Stimulated activated CD4-positive, alpha-beta T cell treated with anti-CD3 and anti-CD28 coated beads, Interleukin-4, amount 100 ng/mL, for 1 hour (primary cell): ENCODE measurements at places on chromosomes 12 and 14.

DNA sequence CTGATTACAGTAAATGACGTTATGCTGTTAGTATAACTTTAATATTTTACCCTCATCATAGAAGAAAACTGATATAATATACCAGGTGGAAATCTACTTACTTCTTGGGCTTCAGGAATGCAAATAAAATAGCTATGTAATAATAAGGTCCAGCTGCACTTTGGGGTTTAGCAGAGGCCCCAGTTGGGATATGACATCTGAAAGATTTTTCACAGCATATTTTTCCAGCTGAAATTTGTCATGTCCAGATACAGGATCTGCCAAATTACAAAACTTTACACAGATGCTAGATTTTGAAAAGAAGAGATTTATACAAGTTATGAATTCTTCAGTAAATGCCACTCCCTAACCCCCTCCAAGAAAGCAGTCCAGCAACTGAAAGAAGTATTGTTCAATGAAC, 29.2 kb upstream of the DCN start:
- DNase-seq: no peak

DNA sequence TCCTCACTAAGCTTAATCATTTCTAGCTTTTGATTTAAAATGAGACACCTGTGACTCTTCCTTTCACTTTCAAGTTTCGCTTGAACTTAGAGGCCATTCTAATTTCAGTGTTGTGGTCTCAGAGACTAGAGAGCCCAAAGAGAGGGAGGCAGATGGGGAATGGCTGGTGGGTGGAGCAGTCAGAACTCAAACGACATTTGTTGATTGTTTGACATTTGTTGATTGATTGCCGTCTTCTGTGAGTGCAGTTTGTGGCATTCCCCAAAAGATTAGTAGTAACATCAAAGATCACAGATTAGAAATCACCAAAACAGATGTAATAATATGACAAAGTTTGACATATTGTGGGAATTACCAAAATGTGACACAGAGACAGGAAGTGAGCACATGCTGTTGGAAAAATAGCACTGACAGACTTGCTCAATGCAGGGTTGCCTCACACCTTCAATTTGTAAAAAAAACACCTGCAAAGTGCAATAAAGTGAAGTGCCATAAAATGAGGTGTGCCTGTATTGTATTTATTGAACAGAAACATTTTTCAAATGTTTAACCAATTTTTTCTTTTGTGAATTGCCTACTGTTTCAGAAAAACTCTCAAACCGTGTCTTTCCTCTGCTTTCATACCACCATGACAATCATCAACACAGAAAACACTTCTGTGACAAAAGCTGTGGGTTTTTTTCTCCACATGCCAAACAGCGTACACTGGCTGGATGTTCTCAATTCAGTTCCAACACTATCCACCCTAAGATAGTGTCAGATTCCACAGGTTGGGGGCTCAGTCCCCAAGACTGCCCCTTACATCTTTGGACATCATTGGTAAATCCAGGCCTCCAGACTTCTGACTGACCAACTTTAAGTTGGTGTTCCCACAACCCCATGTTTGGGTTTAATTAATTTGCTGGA, 376.3 kb upstream of the RGS6 start:
- peak; percentile 65 for DNase-seq

DNA sequence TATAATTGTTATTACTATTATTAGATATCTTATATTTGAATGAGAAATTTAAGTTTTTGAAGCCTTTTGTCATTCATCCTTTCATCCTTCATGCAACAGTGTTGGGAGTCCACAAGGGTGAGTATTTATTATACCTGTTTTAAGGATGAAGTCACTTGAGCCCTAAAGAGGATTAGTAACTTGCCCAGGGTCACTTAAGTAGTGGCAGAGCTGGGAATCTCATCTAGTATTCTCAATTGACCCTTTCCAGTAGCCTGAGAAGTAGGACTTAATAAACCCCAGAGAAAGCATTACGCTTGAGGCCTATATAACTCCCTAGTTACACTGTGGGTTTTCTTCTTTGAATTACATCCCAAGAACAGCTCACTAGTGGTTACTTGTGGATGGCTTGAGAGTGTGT, 119.8 kb downstream of the SRGAP1 start:
- DNase-seq: no peak

- no peak for DNase-seq
Observed at GRCh38 chr12:95848575-95849388, 10.0 kb upstream of the SNRPF start.

DNA sequence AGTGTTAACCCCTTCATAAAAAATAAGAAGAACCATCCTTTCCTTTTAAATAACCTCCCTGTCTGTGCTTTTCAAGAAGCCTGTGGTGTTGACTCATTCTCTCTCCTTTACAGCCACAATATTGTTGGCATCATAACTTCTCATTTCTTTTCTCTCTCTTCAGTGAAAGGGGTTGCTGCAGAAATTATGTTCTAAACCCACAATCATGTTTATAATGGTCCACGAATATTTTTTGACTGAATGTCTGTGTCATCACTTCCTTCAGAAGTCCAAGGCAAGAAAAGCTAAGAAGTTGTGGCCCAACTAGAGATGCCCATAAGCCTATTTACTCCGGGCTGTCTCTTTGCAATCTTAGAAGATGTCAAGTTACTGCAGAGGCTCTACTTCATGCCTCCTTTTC, 488.3 kb downstream of the APAF1 start:
- DNase-seq: no peak

GRCh38 chr14:87407344-87407743, 585.6 kb downstream of the GALC start:
- DNase-seq: no peak

- DNase-seq: no peak
Observed at GRCh38 chr12:114450515-114451300, 44.8 kb upstream of the TBX5 start.

GRCh38 chr14:68450391-68451120, 342.3 kb downstream of the ZFP36L1 start:
- no peak for DNase-seq

GRCh38 chr14:81474148-81474492, 59.5 kb downstream of the SEL1L start:
- DNase-seq: no peak

DNA sequence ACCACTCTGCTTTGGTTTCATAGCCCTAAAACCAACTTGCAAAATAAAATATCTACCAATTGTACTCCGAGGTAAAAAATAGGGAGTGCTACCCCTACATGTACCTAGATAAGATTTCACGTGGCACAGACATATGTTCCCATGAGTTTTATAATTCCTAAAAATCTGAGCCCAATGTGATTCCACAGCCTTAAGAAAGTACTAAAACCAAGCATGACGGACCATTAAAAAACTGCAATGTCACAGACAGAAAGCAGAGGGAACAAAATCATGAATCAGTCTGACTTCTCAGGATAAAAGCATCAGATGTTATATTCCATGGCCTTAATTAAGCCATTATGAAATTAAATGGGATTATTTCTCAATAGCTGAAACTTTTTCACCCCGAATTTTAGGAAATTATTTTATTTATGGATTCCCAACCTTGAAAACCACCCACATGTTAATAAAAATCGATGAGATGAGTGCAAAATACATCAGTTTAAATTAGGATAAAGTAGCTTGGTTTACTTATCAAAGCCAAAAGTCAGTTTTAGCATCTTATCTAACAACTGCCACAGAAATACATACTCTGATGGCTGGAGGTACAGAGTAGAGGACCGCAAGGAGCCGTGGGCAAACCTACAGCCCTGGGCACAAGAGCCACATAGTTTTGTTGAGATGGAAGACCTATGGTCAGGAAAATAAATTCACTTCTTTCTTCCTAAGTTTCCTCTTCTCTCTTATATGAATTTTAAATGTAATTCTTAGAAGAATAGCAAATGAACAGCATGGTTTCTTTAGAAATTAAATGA, 4.5 kb downstream of the ITPR2 start:
- no peak for DNase-seq

GRCh38 chr14:90426663-90427062, 29.8 kb downstream of the CALM1 start:
- no peak for DNase-seq

- DNase-seq: no peak
Observed at GRCh38 chr12:50569321-50569720, 64.5 kb downstream of the DIP2B start.

DNA sequence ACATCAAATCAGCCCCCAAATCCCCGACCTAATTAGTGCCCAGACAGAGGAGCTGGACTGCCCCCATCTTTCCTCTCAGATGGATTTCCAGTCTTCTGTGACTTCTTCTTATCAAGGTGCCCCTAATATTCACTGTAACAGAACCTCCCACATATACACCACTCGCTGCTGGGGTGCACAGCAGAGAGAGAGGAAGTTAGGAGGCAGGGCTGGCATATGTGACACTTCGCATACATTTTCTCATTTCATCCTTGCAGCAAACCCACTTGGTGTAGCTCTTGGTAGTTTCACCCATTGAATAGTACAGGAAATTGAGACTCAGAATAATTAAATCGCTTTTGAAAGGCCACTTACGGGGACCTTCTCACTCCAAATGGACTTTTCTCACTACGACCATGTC, 56.5 kb upstream of the CCND2 start:
- no peak for DNase-seq

GRCh38 chr14:65920996-65921395, 508.5 kb downstream of the FUT8 start:
- no peak for DNase-seq

DNA sequence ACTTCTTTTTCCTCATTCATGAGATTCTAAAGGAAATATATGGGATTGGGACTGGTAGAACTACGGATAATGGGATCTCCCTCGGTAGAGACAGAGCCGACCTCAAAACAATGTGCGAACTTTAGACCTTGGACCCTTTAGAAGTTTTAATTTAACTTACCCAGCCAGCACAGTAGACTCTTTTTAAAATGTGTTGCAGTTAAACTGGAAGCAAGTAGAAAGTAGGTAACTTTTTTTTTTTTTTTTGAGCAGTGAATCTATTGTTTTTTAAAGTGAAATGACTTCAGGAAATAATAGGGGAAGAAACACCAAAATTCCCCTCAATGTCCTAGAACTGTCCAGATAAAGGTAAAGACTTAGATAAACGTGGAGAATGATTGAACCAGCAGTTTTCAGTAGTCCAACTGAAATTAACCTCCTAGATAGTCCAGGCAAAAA, 1.1 kb upstream of the ATXN2 start:
- no peak for DNase-seq

DNA sequence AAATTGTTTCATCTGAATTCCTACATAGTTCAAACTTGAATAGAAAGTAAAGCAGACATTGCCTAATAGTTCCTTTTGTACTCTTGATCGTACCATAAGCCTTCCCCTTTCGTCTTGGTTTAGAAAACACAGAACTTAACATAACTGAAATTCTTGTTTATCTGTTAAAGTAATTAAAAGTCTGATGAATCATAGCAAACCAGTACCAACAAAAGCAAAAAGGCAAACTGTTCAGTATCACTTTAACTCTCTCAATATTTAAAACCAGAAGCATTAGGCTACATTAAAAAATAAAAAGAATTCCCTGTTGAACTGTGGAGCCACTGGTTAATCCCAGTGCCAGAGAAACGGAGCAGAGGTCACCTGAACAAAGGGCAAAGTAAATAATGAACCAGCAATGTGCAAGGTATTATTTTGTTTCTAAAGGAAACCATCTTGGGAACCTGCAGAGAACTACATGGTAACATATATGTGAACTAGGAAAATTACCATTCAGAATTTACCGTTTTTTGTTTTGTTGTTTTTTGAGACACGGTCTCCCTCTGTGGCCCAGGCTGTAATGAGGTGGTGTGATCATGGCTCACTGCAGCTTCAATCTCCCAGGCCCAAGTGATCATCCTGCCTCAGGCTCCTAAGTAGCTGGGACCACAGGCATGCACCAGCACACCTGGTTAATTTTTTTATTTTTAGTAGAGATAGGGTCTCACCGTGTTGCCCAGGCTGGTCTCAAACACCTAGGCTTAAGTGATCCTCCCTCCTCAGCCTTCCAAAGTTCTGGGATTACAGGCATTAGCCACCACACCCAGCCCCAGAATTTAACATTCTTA, 17.1 kb upstream of the HIGD1C start:
- no peak for DNase-seq

DNA sequence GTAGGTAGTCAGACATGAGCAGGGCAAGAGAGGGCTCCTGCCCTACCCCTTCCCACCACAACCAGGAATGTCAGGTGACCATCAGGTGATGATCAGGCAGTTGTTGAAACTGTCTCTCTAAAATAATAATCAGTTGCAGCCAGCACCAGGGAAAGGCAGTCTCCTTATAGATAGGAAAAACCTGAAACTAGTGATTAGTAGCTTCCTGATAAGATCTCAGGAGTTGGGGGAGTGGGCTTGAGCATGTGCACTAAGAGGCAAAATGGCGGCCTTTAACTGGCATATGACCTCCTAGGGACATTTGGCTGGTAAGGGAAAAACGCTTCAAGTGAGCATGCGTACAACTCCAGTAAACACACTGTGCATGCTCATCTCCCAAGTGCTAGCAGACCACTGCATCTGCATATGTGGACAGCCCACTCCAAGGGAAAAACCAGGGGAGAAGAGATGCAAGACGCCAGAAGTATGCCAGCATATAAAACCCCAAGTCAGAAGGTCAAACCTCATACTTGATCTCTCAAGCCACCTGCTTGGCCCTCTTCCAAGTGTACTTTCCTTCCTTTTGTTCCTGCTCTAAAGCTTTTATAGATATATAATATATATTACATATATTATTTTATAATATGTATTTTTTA, 37.1 kb downstream of the TGFB3 start:
- no peak for DNase-seq

DNA sequence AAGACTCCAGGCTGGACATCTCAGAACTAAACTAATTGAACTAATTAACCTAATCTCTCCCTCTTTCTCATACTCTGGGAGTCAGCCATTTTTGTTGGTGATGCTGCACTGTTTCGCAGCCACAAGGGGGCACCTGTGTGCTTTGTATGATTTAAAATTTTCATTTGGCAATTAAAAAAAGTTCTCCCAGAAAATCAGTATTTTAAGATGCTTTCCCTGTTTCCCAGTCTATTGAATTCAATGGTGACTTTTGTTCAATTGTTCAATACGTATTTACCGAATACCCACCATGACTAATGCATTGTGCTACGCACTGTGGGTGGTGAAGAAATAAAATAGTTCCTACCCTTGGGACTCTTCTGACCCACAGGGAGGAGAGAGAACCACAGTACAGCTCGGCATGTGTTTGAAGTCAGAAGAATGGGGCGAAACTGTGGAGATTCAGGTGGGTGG, 63.7 kb downstream of the ZNF664 start:
- DNase-seq: peak; percentile 49

GRCh38 chr14:100320157-100320856, 2.8 kb upstream of the SLC25A47 start:
- DNase-seq: no peak

DNA sequence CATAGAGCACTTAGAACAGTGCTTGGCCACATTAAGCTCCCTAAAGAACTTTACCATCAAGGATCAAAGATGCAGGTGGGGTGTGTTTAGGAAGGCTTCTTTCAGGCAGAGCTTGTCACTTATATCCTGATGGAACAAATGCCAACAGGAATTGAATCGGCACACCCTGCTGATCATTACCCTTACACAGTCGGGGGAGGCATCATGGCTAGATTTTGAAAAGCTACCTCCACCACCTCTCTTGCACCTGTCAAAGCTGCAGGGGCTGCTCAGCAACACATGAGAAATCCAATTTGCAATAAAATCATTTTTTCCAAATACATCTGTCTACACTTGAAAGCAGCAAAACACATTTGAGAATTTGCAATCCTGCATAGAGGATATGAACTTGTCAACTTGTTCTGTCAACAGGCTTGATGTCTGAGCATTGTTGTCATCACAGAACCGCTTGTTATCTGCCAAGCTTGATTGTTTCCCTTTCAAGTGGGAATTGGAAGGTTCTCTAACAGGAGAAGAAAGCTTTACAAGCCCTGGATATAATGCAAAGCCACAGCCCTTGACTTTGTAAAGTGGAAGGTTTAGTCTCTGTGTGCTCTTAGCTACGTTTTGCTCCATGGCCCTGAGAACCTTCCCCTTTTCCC, 24.6 kb upstream of the TRIM9 start:
- DNase-seq: no peak
